ENCODE measurements at places on chromosomes 12 and 14. TPM values are rescaled to one million over a fixed set of nuclear protein-coding genes. Genes with fewer than 3 reads are reported as not detected.

SLC25A21 gene
- total RNA-seq = 1.3 TPM

- DNase-seq = no peak
Observed at GRCh38 chr14:80186301-80186800, 25.0 kb downstream of the DIO2 start.

- DNase-seq = no peak
Observed at GRCh38 chr14:23800811-23801210, 152.8 kb upstream of the DHRS4 start.

DNA sequence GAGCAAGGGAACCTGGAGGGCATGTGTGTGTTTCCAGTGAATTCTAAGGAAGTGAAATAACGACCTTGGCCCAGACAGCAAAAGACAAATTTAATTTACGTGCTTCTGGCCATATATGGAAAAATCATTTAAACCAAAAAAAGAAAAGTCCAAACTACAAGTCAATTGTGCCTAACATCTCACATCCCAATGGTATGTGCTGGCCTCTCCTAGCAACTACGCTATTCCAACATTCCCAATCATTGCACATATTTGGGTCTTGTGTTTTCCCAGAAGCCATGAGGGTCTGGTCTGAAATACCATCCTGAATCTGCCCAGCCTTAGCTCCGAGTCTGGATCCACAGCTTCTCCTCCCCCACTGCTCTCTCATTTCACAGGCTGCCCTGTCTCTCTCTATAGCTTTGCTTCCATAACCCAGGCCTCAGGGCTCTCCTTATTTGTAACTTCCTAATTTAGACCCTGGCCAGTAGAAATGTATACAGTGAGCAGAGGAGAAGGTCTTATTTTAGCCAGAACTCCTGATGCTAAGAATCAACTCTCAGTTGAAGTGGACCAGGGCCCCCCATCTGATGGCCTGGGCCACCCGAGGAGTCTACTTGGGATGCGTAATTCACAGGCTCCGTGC is 224.6 kb downstream of the ANO2 start:
- no peak for DNase-seq

- no peak for DNase-seq
Observed at GRCh38 chr14:54709444-54709843, 142.5 kb downstream of the SAMD4A start.

AKT1 gene
- 116 TPM for total RNA-seq

DNA sequence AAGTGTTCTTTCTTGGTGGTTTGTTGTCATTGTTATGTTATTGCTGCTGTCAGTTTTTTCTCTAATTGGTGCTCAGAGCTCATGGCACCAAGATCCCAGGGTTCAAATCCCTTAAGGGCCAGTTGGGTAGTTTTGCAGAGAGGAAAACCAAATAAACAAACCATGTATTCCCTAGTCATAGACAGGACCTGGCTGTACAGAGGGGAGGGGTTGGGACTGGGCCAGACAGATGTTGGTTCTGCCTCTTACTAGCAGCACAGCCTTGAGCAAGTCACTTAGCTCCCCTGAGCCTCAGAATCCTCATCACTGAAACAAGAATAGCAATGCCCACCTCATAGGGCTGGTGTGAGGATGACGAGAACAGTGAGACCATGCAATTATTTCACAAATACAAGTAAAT is 53.4 kb downstream of the LTBP2 start:
- DNase-seq = no peak

PMCH gene
- not detected for total RNA-seq

POTEG gene
- not detected for total RNA-seq

DNA sequence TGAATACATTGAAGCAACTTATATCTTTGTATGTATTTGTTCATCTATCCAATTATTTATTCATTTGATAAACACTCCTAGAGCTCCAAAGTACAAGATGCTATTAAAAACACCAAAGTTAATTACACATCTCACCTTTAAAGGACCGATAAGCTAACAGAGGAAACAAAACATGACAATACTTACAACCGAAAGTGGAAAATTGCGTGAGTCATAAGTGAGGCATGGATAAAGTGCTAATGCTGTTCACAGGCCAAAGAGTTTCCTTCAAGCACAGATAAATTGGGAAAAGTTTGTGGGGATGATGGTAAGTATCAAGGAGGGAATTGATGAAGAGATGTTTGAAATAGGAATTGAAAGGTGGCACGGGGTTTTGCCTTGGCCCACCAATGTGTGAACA is 172.8 kb upstream of the KITLG start:
- DNase-seq = peak; percentile 11

DNA sequence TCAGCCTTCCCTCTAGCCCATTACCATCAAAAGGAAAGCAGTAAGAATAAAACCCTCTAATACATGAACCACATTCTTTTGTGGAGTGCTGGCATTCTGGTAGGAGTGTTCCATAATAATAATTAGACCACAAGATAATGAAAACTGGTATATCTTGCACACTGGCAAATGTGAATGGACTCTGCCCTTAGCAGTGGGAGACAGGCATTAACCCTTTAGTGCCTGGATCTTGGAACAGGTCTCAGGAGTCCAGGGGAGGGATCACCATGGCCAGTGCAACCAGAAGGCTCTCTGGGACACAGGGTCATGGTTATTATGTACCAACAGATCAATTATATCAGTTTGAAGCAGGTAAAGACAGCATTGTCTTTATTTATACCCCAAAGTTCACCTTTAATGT is 387.5 kb upstream of the TMPO start:
- no peak for DNase-seq

GRCh38 chr12:24661657-24662096 is 287.2 kb downstream of the BCAT1 start:
- peak; percentile 9 for DNase-seq

GRCh38 chr14:45715946-45716345 is 462.9 kb upstream of the MIS18BP1 start:
- peak; percentile 4 for DNase-seq

SLC7A7 gene
- 1.2 TPM for total RNA-seq

DNA sequence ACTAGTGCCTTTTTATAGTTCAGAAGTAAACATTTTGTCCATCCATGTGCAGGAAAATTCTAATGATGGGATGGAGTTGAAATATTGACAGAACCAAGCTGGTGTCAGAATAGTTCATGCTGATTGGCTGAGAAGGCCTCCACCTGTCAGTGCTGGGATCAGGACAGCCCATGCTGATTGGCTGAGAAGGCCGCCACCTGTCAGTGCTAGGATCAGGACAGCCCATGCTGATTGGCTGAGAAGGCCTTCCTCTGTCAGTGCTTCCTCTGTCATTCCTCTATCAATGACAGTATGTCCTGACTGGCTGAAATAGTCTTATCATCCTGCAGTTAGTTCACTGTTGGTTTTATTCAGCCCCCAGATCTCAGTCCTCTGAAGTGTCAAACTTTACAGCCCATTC is 95.7 kb downstream of the PPP2R5C start:
- no peak for DNase-seq

GRCh38 chr12:92221656-92222315 is 76.1 kb upstream of the BTG1 start:
- no peak for DNase-seq

Data from mammary epithelial cell (primary cell).